ENCODE measurements at places on chromosomes 1 and 21. TPM values are rescaled to one million over a fixed set of nuclear protein-coding genes. Genes with fewer than 3 reads are reported as not detected.

Gene LRRC3
- 2.5 TPM for total RNA-seq

Gene FAM72A
- total RNA-seq: 24.6 TPM

Gene OR10Z1
- total RNA-seq: not detected

GRCh38 chr1:107135463-107135862 lies 5.4 kb upstream of the NTNG1 start:
- H3K4me1 ChIP-seq: no peaks in the 10 kb centered on the region
- peaks cover 26% of the 10 kb centered on the region for H3K27me3 ChIP-seq
- peak; percentile 72 for DNase-seq
- H3K4me3 ChIP-seq: no peak overlapping the region

GRCh38 chr1:81547912-81548303 lies 252.8 kb upstream of the ADGRL2 start:
- H3K27ac ChIP-seq: peak overlapping the region; percentile 96
- DNase-seq: no peak
- H3K36me3 ChIP-seq: no peaks in the 10 kb centered on the region
- no peak overlapping the region for H3K4me3 ChIP-seq
- H3K27me3 ChIP-seq: no peaks in the 10 kb centered on the region

- H3K36me3 ChIP-seq: no peaks in the 10 kb centered on the region
- H3K4me1 ChIP-seq: no peaks in the 10 kb centered on the region
- DNase-seq: no peak
- no peaks in the 10 kb centered on the region for H3K27me3 ChIP-seq
- H3K27ac ChIP-seq: no peak overlapping the region
Observed at GRCh38 chr1:239879321-239880170, 212.1 kb upstream of the FMN2 start.

DNA sequence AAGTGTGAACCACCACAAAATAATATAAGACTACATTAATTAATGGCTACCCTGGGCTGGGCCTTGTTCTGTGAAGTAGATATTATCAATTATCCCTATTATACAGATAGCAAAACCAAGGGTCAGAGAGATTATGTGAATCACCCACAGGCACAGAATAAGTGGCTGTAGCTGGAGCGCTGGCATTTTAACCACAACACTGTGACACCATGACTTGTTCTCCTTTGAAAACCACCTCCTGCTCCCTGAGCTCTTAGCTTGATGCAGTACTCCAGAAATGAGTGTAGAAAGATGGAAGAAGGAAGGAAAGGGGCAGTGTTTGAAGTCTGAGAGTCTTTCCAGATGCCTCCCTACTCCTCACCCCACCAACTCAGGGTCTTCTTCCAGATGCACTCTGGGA lies 29.5 kb upstream of the JUN start:
- H3K4me1 ChIP-seq: peaks cover 6% of the 10 kb centered on the region
- no peak overlapping the region for H3K4me3 ChIP-seq
- no peak overlapping the region for H3K27ac ChIP-seq
- DNase-seq: no peak

DNA sequence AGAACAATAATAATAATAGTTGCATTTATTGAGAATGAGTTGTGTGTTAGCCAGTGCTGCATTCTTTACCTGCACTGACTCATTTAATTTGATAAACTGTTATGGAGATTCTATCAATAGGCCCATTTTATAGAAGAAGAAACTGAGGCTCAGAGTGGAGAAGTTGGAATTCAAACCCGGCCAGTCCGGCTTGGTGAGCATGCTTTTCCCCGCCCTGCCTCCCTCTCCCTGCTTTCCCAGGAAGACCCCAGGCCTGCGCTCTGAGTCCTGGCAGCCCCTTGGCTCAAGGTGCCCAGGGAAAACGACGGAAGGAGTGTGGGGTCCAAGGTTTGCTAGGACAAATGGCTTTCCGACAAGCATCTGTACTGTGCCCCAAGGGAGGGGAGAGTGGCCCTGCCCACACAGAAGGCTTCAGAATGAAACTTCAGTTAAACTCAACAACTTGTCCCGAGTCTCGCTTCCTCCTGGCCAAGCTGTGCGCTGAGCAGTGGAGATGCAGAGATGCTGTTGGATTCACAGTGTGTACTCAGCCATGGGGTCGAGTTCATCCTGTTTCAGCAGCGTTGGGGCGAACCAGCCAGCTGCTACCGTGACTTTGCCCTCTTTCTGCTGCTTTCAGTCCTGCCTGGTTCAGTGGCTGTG lies 23.3 kb upstream of the PADI6 start:
- DNase-seq: no peak
- H3K4me1 ChIP-seq: no peaks in the 10 kb centered on the region
- no peaks in the 10 kb centered on the region for H3K36me3 ChIP-seq
- no peak overlapping the region for H3K27ac ChIP-seq

- H3K36me3 ChIP-seq: no peaks in the 10 kb centered on the region
- no peaks in the 10 kb centered on the region for H3K27me3 ChIP-seq
- peaks cover 3% of the 10 kb centered on the region for H3K4me1 ChIP-seq
- DNase-seq: no peak
Observed at GRCh38 chr1:18569811-18570545, 60.7 kb upstream of the PAX7 start.
